ENCODE measurements at places on chromosomes 16 and 17. TPM values are rescaled to one million over a fixed set of nuclear protein-coding genes. Genes with fewer than 3 reads are reported as not detected.

DNA sequence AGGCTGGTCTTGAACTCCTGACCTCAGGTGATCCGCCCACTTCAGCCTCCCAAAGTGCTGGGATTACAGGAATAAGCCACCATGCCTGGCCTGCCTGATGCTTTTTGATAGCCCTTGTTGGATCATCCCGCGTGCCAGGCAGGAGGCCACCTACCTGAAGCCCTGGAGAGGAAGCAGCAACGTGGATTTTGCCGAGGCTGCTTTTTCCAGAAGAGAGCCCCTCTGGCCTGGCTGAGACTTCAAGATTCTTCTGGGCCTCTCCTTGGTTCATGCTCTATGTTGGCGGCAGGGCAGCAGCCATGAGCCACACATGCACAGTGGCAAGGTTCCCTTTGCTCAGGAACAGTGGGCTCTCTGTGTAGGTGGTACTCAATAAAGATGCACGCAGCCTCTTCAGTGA is 11.5 kb downstream of the KATNB1 start:
- DNase-seq, result no peak
- no peak overlapping the region for H3K27ac ChIP-seq
- H3K4me3 ChIP-seq, result no peak overlapping the region
- no peaks in the 10 kb centered on the region for H3K36me3 ChIP-seq
- no peaks in the 10 kb centered on the region for H3K4me1 ChIP-seq
- no peaks in the 10 kb centered on the region for H3K27me3 ChIP-seq

GRCh38 chr16:50219402-50219975 is 46.9 kb upstream of the ADCY7 start:
- H3K27ac ChIP-seq, result no peak overlapping the region
- H3K4me3 ChIP-seq, result no peak overlapping the region
- no peaks in the 10 kb centered on the region for H3K27me3 ChIP-seq
- no peaks in the 10 kb centered on the region for H3K4me1 ChIP-seq

DNA sequence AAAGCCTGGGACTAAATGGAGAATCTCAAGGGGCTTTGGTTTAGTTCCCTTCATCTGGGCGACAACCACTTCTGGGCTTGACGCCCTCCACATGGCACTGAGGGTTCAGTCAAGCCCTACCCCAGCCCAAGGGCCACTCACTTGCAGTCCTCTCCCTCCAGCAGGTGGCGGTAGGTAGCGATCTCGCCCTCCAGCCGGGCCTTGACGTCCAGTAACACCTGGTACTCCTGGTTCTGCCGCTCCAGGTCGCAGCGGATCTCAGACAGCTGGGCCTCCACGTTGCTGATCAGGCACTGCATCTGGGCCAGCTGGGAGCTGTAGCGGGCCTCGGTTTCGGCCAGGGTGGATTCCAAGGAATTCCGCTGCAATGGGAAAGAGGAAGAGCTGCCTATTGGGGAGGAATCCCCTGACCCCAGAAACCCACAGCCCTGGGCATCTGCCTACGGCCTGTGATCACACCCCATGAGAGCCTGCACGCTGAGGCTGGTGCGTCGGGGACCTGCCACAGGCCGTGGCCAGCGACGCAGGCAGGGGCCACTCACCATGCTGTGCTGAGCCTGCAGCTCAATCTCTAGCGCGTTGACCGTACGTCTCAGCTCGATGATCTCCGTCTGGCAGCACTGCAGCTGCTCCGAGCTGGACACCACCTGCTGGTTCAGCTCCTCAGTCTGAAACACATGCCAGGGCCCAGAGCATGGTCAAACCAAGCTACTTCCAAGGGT is 2.7 kb downstream of the KRT36 start:
- H3K4me3 ChIP-seq, result no peak overlapping the region
- H3K27me3 ChIP-seq, result no peaks in the 10 kb centered on the region
- peak; percentile 77 for DNase-seq
- H3K4me1 ChIP-seq, result no peaks in the 10 kb centered on the region
- H3K36me3 ChIP-seq, result no peaks in the 10 kb centered on the region

DNA sequence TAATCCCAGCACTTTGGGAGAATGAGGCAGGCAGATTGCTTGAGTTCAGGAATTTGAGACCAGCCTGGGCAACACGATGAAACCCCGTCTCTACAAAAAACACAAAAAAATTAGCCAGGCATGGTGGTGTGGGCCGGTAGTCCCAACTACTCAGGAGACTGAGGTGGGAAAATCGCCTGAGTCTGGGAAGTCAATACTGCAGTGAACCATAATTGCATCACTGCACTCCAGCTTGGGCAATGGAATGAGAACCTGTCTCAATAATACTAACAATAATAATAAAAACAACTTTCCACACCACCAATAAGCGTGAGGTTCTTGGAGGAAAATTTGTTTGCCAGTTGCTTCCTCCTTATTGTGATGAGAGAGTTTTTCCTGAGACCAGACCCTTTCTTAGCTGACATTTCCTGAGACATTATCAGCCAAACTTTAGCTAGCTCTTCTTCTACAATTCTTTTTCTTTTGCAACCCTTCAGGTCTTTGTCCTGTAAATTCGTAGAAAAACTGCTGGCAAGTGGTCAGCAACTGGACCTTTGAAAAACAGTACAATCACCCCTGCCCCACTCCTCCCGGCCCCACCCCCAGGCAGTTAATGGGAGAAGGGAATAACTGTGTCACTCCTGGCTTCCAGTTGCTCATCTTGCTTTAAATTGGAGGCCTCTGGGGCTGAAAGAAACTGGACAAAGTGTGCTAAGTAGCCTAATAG is 3.5 kb upstream of the EZH1 start:
- DNase-seq, result peak; percentile 24
- H3K27me3 ChIP-seq, result no peaks in the 10 kb centered on the region
- H3K27ac ChIP-seq, result no peak overlapping the region
- H3K4me1 ChIP-seq, result peaks cover 23% of the 10 kb centered on the region

- H3K36me3 ChIP-seq, result no peaks in the 10 kb centered on the region
- H3K27me3 ChIP-seq, result no peaks in the 10 kb centered on the region
- H3K27ac ChIP-seq, result no peak overlapping the region
- H3K4me3 ChIP-seq, result no peak overlapping the region
- DNase-seq, result no peak
These were observed 19.7 kb upstream of the C17orf107 start for GRCh38 chr17:4879601-4880000.

DNA sequence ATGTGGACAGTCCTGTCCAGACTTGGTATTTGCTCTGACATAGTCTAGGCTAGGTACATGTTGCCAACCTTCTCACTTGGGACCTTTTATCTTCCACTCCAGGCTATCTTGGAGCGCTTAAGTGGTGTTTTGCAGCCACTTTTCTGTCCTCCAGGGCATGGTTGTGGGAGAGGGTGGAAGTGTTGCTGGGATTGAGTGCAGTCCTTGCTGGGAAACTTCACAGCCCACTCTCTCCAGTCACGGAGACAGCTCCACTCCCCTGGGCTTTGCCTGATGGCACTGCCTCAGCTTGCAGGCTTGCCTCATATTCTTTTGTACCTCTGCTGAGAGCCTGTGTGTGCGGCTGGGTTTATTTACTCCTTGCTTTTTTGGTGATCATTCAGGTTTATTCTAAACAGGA is 17.4 kb downstream of the RPA1 start:
- no peak for DNase-seq
- no peaks in the 10 kb centered on the region for H3K4me1 ChIP-seq
- no peaks in the 10 kb centered on the region for H3K27me3 ChIP-seq
- H3K36me3 ChIP-seq, result peaks cover 26% of the 10 kb centered on the region
- no peak overlapping the region for H3K4me3 ChIP-seq

DNA sequence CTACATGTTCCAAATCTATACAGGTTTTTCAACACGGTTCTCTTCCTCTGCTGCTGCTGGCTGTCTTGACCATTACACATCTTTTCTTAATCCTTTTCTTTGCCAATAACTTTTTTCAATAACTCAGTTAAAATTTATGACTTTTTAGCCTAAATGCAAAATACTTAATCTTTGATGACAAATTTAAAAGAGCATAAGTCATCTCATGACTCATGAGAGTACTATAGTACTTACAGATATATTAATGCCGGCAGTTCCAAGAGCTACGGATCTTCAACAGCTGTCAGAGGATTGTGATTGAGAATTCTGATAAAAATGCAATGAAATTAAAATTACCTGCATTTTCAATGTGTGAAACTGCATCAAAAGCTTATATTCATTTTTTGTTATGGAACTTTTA is 105.5 kb downstream of the KPNA2 start:
- no peaks in the 10 kb centered on the region for H3K36me3 ChIP-seq
- H3K27ac ChIP-seq, result no peak overlapping the region
- DNase-seq, result no peak

- H3K4me3 ChIP-seq, result no peak overlapping the region
- no peak for DNase-seq
- H3K36me3 ChIP-seq, result no peaks in the 10 kb centered on the region
- no peak overlapping the region for H3K27ac ChIP-seq
These were observed 67.1 kb downstream of the CYLD start for GRCh38 chr16:50808929-50809538.

- H3K4me3 ChIP-seq, result no peak overlapping the region
- no peak for DNase-seq
- no peaks in the 10 kb centered on the region for H3K27me3 ChIP-seq
- H3K4me1 ChIP-seq, result peaks cover 26% of the 10 kb centered on the region
- H3K36me3 ChIP-seq, result peaks cover 5% of the 10 kb centered on the region
These were observed 118.1 kb downstream of the FTO start for GRCh38 chr16:53821957-53822625.

- DNase-seq, result peak; percentile 82
- no peak overlapping the region for H3K4me3 ChIP-seq
- no peaks in the 10 kb centered on the region for H3K36me3 ChIP-seq
- H3K27ac ChIP-seq, result no peak overlapping the region
- H3K4me1 ChIP-seq, result peaks cover 11% of the 10 kb centered on the region
These were observed 21.3 kb downstream of the SRCIN1 start for GRCh38 chr17:38584350-38584925.

DNA sequence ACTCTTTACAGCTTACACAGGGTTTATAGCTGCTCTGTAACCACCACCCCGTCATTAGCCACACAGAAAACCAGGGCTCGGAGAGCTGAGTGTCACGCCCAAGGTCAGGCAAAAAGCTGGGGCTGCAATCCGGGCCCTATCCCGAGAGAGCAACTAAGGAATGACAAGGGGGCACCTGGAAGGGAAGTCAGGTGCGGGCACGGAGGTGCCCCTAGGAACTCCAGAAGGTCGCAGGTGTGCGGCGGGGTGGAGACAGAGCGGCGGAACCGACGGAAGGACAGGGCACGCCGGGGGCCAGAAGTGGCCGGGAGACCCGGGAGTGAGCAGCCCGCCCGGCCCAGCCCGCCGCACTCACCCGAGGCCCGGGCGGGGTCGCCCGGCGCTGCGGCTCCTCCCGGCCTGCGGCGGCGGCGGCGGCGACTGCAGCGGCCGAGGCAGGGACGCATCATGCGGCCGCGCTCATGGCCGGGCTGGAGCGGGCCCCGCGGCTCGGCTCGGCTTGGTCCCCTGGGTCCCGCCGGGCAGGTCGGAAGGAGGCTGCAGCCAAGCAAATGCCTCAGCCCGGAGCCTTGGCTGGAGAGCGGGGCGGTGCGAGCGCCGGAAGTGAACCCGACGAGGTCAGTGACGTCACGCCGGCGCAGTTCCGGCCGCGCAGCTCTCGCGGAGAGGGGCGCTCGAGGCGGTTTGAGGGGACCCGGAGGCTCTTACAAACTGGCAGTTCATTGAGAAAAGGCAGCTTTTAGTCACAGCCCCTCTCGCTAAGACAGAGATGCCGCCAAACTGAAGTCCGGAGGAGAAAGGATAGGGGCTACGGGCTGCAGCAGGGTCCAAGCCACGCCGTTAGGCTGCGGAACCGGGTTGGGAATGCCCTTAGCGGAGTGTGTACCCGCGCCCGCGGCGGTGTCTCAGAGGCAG is at the start of gene ZDHHC7:
Gene ZDHHC7, minus strand, starts transcription at position 605 of the 915 bp plus-strand sequence. CDS start 20,917 bp downstream, outside the sequence.
- H3K4me3 ChIP-seq, result peak within 1 kb of the TSS; percentile 99
- peaks cover 18% of the 10 kb centered on the region for H3K4me1 ChIP-seq
- no peaks in the 10 kb centered on the region for H3K27me3 ChIP-seq
- H3K27ac ChIP-seq, result peak within 1 kb of the TSS; percentile 70
- no peaks in the 10 kb centered on the region for H3K36me3 ChIP-seq

DNA sequence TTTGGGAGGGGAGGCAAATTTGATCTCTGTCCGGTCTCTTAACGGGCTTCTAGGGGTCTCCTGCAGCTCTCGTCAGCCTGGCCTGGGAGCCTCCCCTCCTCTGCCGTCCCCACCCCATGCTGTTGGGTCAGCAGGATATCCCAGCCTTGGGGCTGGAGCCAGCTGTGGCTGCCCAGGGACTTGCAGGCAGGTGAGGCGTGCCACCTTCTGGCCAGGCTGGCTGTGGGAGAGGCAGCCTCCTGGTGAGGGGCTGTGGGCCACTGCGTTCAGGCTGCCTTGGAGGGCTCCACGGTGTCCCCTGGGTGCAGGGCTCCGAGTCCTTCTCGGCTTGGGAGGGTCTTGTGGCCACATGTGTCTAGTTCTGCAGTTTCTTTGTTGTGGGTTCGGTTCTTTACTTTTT is 34.6 kb downstream of the TBCD start:
- no peak for DNase-seq
- peaks cover 7% of the 10 kb centered on the region for H3K4me1 ChIP-seq
- H3K27me3 ChIP-seq, result no peaks in the 10 kb centered on the region
- H3K27ac ChIP-seq, result no peak overlapping the region

DNA sequence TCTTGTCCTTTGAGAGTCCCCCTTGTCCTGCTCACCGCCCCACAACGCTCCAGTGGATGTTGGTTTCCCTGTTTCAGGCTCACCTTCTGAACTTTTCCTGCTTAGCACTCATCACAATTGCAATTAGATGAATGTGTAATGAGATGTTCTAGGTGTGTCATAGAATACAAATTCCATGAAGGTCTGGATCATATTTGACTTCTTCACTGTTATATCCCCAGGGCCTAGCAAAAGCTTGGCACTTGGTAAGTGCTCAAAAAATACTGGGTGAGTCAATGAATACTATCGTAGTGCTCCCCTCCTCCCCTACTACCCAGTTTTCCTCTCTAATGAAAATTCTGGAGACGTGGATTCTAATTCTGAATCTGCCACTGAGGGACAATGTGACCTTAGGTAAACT is 33.1 kb downstream of the DNAH3 start:
- peaks cover 27% of the 10 kb centered on the region for H3K36me3 ChIP-seq
- peaks cover 14% of the 10 kb centered on the region for H3K4me1 ChIP-seq
- no peak overlapping the region for H3K27ac ChIP-seq
- no peaks in the 10 kb centered on the region for H3K27me3 ChIP-seq
- H3K4me3 ChIP-seq, result peak overlapping the region; percentile 69

- no peak for DNase-seq
- H3K36me3 ChIP-seq, result no peaks in the 10 kb centered on the region
- no peak overlapping the region for H3K27ac ChIP-seq
- H3K4me1 ChIP-seq, result no peaks in the 10 kb centered on the region
These were observed 22.1 kb upstream of the MSI2 start for GRCh38 chr17:57234061-57234738.

GRCh38 chr17:76969598-76970172 is 101.5 kb downstream of the MGAT5B start:
- peaks cover 31% of the 10 kb centered on the region for H3K4me1 ChIP-seq
- peak overlapping the region; percentile 63 for H3K4me3 ChIP-seq
- H3K27ac ChIP-seq, result peak overlapping the region; percentile 75
- no peaks in the 10 kb centered on the region for H3K36me3 ChIP-seq
- H3K27me3 ChIP-seq, result no peaks in the 10 kb centered on the region

GRCh38 chr16:25155553-25156460 is 44.3 kb downstream of the LCMT1 start:
- H3K4me1 ChIP-seq, result no peaks in the 10 kb centered on the region
- DNase-seq, result no peak
- H3K27me3 ChIP-seq, result no peaks in the 10 kb centered on the region
- no peak overlapping the region for H3K27ac ChIP-seq

GRCh38 chr17:41329279-41329948 is 13.9 kb upstream of the KRTAP17-1 start:
- H3K27me3 ChIP-seq, result no peaks in the 10 kb centered on the region
- H3K27ac ChIP-seq, result no peak overlapping the region
- DNase-seq, result peak; percentile 58
- H3K4me1 ChIP-seq, result peaks cover 4% of the 10 kb centered on the region
- H3K36me3 ChIP-seq, result no peaks in the 10 kb centered on the region

Gene KRTAP2-2
- not detected for total RNA-seq

Gene SLC2A4
- not detected for total RNA-seq

Gene CDR2L
- total RNA-seq, result not detected

Gene SAMD14
- not detected for total RNA-seq

Gene CORO1A
- total RNA-seq, result 820 TPM

All from Karpas-422 (cell line).